ENCODE measurements at places on chromosomes 11 and 22.

GRCh38 chr11:96647621-96648020, 257.8 kb downstream of the JRKL start:
- no peak for DNase-seq

DNA sequence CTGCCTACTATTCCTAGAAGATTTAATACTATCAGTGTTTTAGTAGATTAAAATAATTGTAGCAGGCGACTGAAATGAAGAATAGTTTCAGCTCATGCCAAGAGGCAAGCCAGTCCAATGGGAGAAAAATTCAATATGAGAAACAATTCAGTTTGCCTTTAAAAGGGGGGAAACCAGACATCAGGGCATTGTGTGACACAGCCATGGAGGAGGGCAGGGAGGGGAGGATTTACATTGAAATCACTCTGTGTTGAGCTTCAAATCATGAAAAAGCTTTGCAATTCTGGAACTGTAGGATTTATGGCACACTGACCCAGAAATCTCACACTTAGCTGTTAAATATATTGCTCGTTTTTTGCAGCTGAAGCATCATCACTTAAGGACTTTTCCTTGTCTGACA, 4.6 kb downstream of the SLC1A2 start:
- DNase-seq, result no peak

GRCh38 chr11:64652586-64653387, 61.8 kb downstream of the SLC22A12 start:
- peak; percentile 84 for DNase-seq

DNA sequence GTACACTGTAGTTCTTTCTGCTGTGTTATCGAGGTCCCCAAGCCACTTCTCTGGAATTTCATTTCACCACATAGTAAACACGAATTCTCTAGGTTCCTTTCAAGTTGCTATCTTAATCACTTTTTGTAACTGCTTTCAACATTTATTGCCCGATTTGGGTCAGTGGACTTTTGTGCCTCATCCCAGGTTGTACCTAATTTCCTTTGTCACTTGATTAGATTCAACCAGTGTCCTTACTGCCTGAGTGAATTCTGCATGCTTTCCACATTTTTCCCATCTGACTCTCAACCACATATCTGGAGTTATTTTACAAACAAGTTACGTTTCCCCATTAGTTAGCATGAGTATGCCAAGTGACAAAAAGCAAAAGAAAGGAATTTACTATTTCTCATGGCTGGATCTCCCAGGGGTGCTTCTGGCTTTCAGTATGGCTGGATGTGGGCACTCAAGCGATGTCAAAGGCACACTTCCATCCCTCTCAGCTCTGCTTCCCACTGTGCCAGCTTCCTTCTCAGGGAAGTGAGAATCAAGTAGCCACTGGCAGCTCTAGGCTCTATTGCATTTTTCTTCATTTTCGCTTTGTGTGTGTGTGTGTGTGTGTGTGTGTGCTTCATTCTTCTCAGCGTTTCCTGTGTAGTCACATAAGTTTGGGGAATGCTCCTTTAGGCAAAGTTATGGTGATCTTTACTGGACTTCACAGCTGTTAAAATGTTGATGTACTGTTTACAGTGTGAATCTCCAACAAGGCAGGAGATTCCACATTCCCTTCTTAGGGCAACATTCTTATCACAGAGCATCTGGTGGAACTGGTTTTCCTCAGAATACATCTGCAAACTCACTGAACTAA, 128.9 kb downstream of the DBX1 start:
- DNase-seq, result no peak

- DNase-seq, result peak; percentile 30
Measured at GRCh38 chr11:73538381-73538872, 59.5 kb downstream of the FAM168A start.

DNA sequence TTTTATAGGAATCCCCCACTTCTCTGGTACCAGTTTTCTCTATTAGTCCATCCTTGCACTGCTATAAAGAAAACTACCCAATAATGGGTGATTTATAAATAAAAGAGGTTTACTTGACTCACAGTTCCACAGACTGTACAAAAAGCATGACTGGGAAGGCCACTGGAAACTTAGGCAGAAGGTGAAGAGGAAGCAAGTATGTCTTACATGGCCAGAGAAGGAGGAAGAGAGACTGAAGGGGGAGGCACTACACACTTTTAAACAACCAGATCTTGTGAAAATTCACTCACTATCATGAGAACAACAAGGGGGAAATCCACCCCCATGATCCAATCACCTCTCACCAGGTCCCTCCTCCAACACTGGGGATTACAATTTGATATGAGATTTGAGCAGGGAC, 68.9 kb upstream of the GNAZ start:
- DNase-seq, result no peak

GRCh38 chr22:31448382-31448781, 41.3 kb downstream of the EIF4ENIF1 start:
- no peak for DNase-seq

DNA sequence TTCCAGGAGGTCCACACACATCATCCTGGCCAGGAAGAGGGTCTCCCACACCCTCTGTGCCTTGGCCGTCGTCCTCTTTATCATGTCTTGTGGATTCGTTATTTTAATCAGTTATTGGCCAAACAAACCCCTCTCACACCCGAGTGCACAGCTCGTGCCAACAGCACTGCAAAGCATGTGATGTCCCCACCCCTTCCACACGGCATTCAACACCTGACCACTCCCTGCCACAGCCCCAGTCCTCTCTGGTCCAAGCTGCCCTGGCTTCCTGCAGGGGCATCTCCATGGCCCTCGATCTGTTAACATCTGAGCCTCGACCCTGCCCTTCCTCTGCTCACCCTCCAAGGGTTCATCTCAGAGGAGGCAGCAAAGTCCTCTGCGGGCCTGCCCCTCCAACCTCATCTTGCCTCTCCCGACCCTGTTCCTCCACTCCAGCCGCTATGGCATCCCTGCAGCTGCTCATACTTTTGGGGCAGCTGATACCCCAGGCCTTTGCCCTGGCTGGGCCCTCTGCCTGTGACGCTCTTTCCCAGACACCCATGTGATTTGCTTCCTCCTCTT, 14.0 kb downstream of the MYEOV start:
- no peak for DNase-seq

DNA sequence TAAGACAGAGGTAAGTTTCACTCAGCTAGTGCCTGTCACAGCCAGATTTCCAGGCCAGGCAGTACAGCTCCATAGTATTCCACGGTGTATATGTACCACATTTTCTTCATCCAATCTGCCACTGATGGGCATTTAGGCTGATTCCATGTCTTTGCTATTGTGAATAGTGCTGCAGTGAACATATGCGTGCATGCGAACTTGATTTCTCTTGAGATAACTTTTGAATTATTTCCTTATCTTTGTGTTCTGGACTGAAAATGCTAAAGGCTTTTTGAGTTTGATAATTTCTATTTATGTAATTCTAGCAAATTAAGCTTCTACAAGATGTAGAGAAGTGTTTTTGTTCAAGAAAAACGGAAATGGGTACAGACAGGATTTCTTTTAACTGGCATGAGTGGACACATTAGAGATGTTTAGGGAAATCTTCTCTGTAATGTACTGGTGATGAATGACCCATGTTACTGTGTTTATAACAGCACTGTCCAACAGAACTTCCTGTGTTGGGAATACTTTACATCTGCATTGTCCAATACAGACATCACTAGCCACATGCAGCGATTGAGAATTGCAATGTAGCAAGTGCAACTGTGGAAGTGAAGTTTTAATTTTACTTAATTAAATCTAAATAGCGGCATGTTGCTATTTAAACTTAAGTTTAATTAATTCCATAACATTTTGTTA, 151.3 kb downstream of the CADM1 start:
- no peak for DNase-seq

DNA sequence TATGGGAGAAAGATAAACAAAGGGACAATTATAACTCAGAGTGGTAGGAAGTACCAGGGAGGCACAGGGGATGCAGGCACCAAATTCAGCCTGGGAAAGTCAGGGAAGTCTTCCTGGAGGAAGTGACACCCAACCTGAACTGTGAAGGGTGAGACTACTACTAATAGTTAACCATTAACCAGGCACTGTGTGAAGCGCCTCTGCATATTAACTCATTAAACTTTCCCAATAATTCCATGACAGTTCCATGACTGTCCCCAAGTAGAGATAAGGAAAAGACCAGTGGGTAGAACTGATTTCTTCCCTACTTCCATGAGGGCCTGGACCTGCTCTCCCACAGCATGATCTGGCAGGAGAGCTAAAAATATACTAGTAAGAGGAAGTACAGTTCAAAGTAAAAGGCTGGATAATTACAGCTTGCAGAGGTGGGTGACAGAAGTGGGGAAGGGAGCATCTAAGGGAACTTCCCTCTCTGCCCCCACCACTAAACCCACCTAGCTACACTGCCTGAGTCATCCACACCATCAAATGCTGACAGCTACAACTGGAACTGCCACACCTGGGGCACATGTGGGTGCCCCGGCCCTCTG, 4.7 kb upstream of the AP1B1 start:
- DNase-seq, result no peak

GRCh38 chr11:119100246-119100970, 1.2 kb downstream of the DPAGT1 start:
- DNase-seq, result no peak

DNA sequence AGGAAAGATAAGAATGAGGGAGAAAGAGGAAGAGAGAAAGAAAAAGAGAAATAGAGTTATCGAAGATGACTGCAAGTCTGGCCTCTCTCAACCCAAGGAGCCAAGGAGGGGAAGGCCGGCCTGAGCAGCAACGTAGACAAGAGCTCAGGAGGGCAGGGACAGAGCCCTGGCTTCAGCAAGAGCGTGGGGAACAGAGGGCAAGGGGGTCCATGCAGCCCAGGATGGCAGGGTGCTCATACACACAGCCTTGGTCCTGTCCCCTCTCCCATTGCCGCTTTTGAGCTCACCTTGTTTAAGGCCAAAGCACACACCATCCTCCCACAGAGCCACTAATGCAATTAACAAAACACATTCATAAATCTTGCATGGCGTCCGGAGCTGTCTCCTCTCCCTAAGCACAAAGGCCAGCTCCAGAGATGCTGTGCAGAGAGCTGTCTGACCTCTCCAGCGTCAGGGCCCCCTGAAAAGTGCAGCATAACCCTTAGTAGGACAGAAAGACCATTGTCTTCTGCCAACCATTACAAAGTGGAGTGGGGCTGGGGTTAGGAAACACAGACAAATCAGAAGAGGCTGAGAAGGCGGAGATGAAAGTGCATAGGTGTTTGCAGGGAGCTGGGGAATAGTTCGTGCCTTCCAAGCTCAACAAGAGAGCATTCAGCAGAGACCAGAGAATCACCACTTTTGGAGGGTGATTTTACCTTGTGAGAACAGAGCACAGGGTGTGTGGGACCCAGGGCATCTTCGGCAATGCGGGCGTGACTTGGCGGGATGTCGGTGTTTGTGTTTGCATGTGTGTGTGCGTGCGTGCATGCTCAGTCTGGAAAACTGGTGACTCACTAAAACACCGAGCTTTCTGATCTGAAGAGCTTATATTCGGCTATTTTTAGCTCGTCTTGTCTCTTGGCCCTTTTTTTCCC, 28.2 kb upstream of the JAM3 start:
- DNase-seq, result no peak

DNA sequence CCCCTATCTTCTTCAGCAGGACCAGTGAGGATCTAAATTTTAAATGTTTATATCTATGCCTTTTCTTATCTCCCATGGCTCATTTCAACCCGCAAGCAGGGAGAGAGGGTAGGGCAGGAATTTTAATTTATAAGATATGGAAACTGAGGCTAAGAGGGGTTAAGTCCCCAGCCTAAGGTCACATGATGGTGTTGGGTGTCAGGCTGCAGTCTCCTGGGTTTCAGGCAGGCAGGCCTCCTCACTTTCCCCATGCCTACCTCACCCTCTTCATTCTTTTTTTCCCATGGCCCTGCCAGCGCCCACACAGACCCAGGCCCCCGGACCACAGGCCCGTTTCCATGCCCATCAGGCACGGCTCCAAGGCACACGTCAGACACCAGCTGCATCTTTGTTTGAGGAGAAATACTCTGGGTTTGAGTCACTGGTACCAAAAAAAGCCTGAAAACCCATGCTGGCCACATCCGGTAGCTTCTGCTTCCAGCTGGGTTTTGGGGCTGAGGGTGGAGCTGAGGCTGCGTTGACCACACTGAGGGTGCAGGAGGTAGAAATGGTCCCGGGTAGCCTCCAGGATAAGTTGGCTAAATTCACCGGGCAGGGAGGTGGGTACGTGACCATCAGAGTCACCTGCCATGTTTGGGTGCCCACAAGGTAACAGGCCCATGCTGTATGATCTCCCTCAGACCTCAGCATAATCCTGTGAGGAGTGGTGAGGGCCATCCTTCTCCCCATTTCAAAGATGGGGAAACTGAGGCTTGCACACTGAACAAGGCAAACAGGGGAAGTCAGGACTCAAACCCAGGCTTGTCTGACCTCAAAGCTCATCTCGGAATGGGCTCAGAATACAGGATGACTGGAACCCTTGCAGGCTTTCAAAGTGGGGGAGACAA, 7.5 kb downstream of the CRYBB1 start:
- DNase-seq, result peak; percentile 65

DNA sequence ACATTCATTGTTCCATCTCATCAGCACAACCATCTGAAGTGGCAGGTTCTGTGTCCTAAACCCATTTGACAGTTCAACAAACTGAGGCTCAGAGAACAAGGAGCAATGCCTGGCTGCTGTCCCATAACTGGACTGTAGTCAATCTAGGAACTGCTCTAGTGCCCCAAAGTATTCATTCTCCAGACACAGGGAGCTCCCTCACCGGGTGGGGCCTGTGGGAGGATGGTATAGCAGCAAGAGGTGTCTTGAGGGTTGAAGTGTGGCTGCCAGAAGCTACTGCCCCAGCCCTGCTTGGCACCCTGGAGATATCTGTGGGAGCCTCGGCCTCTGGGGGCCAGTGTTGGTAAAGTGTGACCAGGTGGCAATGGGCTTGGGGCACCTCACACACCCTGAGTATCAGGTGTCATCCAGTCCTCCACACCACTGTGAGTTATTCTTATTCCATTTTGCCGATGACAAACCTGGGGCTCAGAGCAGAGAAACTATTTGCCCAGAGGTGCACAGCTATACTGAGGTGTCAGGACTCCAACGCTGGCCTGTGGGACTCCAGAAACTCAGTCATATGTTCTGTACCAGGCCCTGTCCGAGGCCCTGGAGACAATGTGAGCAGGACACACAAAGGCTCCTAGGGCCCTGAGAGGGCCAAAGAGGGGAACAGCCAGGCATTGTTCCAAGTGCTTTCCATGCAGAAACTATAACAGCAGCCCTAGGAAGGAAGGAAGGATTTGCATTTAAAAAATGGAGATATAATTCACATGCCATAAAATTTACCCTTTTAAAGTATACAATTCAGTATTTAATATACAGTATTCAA, 46.0 kb upstream of the KLHL35 start:
- no peak for DNase-seq

GRCh38 chr11:112226831-112227401, 688 bp downstream of the PTS start:
- DNase-seq, result no peak

- DNase-seq, result no peak
Measured at GRCh38 chr22:28568099-28568498, 111.5 kb downstream of the TTC28 start.

GRCh38 chr11:119169282-119169719, 776 bp downstream of the NLRX1 start:
- DNase-seq, result peak; percentile 52

- DNase-seq, result no peak
Measured at GRCh38 chr22:41487037-41487935, 18.4 kb downstream of the ACO2 start.

- DNase-seq, result peak; percentile 35
Measured at GRCh38 chr11:33687733-33688479, 12.7 kb downstream of the C11orf91 start.
